M059J (cell line): ENCODE measurements at places on chromosomes 6 and 20. TPM values are rescaled to one million over a fixed set of nuclear protein-coding genes. Genes with fewer than 3 reads are reported as not detected.

GRCh38 chr6:148001844-148002642, 340.6 kb upstream of the SASH1 start:
- DNase-seq, result no peak

DNA sequence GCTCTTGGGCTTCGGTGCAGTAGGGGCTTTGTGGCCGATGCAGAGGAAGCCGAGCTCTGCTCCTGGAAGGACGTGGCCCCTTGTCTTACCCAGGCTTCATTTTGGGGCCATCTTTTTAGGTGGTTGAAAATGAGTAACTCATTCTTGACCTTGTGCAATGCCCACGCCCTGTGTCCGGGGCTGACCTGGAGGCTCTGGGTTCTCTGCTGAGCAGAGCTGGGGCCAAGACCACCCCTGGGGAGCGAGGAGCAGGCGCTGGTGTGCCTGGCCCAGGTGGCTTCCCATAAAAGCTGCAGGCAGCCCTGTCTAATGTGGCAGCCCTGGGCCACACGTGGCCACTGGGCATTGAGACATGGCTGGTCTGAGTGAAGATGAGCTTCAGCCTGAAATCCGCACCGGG, 25.7 kb downstream of the NTSR1 start:
- DNase-seq, result no peak

GRCh38 chr6:129645830-129646579, 64.0 kb downstream of the ARHGAP18 start:
- no peak for DNase-seq

GRCh38 chr6:36752886-36753506, 55.4 kb downstream of the RAB44 start:
- DNase-seq, result peak; percentile 39

DNA sequence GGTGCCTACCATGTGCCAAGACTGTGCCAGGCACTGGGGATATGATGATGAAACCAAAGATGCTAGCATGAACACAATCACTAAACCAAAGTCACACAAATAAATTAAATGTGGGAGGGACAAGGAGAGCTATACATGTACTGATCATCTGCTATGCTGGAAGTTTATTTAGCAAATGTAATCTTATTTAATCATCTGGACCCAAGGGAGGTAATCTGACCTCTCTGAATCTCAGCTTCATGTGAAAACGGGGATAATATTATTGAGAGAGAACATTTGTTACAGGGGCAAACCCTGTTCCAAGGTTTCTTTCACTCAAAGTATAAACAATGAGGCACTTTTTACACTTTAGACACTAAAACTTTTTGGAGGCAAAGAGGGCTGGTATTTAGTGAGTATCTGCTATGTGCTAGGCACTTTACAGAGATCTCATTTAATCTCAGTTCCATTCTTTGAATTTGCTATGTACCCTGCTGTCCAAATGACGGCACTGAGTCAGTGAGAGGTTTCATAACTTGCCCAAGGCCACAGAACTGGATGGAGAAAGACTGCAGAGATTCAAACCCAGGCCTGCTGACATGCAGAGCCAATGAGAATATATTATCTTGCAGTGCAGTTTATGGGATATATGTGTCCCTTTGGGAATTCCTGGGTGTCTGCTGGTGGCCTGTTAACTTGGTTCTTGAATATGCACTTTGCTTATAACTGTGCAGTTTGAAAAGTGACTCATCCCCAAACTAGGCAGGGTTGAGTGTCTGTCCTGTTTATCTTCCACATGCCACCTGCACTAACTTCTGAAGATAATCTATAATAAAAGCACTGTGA, 3.3 kb upstream of the ASXL1 start:
- peak; percentile 95 for DNase-seq

DNA sequence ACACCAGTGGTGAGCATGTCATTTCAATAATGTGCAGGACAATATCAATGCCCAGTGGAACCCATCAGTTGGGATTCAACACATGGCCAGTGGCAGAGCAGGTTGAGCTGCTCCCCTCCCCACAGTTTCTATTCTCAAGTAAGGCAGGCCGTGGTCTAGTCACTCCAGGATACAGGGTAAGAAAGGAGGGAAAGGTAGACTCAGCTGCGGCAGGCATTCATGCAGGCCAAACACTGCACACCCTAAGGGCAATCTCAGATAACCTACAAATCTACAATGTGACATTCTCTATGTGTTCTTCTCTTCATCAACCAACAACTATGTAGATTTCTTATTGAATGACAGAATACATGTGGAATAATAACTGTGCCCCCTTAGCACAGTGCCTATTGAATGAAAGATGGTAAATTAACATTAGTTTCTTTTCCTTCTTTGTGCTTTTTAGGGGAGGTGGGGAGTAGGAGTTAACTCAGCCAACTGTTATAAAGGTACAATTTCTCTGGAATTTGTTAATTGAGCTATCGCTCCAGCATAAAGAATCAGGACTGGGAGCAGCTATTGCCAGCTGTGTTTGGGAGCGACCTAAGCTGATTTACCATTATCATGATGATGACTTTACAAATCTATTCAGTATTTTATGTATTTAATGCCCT, 89.7 kb downstream of the FAM50B start:
- DNase-seq, result no peak

- no peak for DNase-seq
Observed at GRCh38 chr6:8343600-8343999, 91.7 kb downstream of the SLC35B3 start.

DNA sequence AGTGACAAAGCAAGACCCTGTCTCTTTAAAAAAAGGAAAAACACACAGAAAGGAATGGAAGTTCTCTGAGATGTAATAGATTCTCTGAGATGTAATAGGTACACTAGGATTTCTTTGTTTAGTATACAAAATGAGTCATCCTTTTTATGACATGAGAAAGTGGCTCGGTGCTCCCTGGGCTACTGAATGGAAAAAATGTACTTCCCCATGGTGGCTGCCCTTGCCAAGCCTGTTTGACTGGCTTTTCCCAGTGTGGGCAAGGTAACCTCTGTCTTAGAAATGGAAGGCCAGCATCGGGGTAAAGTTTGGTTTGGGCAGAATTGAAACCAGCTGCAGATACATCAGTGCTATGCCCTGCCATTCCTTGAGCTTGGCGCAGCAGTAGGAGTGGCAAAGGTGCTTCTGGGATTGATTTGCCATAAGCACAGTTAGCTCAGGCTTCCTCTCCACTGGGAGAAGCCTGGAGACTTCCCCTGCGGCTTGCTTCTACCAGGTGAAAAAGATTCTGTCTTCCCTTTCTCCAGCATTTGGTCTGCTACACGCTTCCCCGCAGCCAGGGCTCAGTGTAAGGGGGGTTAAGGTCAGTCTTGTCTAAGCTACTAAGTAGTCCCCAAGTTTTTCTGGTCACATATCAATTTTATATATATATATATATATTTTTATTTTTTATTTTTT, 24.5 kb downstream of the ARFGEF2 start:
- peak; percentile 89 for DNase-seq

DNA sequence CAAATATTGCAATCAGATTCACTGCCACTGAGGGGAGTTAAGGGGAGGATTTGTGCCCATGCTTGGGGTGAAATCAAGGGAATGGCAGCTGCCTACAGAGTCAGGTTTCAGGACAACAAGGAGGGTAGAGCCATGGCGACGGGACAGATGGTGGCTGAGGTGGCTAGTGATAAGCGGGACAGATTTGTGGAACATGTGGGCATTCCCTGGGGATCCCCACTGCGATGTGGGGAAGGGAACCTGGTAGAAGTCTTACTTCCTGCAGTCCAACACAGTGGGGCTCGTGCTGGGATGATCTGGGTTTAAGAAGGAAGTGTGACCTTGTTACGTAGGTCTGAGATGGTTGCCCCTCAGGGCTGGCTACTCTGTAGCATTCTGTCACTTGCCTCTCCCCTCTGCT, 292.0 kb upstream of the JARID2 start:
- no peak for DNase-seq

DNA sequence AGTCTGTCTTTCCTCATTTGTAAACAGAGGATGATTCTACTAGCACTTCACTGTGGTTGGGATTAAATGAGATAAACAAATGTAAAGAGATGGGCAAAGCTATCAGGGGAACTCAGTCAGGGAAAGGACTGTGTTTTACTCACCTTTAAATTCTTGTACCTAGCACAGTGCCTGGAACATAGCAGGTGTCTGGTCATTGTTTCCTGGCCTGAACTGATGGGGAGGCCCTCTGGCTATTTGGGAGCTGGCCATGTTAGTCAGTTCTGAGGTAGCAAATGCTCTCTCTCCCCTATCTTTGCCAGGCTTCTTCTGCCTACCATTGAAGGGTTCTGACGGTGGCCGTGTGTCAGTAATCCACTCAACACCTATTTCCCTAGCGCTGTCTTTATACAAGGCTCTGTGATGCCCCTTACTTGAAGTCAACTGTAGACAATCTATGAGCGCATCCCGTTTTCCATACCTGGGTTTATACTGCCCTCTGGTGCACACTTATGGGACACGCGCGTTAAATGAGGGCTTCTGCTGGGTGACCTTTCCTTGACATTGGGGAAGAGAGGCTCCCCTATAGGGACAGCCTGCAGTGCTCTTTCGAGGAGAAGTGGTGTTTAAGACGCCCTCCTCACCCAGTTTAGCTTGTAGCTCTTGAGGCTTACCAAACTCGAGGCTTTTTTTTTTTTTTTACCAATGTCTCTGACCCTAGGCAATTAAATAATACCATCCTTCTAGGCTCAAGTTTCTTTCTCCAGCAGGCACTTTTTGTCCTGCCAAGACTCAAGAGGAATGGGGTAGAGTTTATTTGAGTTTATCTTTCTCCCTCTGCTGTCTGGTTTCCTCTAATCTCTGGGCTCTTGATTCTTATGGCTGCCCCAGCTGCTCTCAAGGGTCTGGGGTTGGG, 4.0 kb upstream of the SPATS1 start:
- DNase-seq, result peak; percentile 68

DNA sequence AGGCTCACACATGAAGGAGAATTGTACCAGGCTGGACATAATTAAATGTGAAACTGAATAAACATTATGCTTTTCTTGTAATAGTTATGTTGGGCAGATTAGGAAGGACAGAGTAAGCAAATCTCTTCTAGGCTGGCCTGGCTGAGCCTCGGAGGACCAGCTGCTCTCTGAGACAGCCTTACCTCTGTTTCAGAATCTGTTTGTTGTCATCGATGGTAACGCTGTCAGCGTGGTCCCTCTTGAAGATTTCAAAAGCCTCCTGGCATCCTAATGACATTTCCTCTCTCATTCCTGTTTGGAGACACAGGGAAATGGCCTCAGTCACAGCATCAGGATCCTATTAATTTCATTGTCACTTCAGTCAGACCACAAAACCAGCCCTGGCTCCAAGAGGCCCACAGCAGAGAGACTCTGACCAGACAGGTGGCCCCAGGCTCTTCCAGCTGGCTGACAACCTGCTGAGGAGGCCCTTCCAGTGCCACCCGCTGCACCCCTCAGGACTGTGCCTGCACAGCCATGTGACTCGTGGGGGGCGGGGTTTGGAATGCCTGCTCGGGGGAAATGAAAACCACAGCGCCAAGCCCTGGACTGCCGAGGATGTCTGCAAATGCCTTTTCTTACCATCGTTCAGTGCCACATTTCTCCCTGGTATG, 108.5 kb upstream of the KCNK16 start:
- DNase-seq, result peak; percentile 82

DNA sequence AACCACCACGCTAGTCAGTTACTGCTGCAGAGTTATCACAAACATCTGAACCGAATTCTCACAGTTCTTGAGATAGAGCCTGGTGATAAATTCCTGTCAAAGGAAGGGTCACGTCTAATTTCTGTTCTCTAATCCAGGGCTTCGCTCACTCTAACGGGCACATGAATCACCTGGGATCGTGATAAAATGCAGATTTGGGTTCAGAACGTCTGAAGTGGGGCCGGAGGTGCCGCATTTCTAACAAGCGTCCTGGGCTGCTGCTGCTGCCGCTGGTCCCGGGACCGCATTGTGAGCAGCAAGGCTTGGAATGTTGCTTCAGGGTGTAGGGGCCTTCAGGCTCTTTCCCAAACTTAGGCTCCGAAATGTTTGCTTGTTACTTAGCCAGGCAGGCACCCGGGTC, 264.1 kb downstream of the CDC5L start:
- DNase-seq, result peak; percentile 82

DNA sequence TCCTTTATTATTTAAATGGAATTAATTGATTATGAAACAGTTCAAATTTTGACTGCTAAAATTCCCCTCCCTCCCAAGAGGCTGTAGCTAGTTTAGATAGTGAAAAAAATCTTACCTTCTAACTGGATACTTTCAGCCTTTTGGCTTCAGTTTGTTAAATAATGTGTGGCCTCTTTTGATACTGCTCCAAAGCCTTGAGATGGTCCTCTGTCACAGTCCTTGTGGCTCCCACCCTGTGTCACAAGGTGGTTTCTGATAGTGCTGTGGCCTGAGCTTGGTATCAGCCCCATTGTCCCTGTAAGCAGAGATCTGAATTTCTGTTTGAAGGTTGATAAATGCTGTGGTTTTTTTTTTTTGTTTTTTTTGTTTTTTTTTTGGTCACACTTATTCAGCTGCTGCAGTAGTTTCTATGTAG, 20.8 kb downstream of the PANK2 start:
- DNase-seq, result no peak

DNA sequence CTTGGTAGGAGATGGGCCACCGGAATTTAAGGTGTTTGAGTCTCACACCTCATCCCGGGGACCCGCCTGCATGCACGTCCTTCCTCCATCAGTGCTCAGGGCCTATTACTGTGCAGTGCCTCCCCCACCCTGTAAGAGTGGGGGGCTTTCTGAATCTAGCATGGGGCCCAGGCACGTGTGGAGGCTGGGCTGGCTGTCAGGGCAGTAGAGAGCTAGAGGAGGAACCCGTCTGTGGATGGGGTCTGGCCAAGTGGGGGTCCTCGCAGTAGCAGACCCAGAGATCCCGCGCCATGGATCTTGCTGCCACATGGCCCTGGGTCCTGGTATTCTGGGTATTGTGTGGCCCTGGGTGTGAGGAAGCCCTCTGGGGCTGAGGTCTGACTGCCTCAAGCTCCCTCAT, 42.9 kb downstream of the SRC start:
- DNase-seq, result no peak

DNA sequence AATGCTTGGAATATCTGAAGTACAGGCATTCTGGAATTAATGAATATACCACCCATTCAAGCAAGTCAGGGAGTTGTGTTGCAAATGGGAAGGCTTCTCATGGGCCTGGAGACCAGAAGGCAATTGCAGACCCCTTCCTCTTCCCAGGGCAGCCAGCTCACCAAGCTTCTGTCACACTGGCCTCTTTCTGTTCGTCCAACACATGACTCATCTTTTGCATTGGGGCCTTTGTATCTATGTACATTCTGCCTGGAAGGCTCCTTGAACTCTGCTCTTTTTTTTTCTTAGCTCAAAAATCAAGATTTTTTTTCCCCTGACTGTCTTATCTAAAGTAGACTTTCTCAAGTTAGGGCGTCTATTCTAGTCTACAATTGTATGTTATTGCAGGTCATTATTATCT, 132.9 kb upstream of the MYLIP start:
- DNase-seq, result peak; percentile 20

UBD gene
- 0.17 TPM in 1 of 2 replicates, not detected in the other for total RNA-seq

NHLRC1 gene
- total RNA-seq, result 1.9 and 3.4 TPM in 2 replicates

RAB32 gene
- 91.6 and 101 TPM in 2 replicates for total RNA-seq

HLA-DQA1 gene
- total RNA-seq, result not detected in 2 replicates

MAFB gene
- total RNA-seq, result 4.2 and 7.4 TPM in 2 replicates

THBD gene
- 31.5 and 45.2 TPM in 2 replicates for total RNA-seq

PAK5 gene
- 0.05 and 0.10 TPM in 2 replicates for total RNA-seq

DEFB123 gene
- not detected in 2 replicates for total RNA-seq

JPH2 gene
- total RNA-seq, result 16.4 and 39.3 TPM in 2 replicates

ZBP1 gene
- total RNA-seq, result 3.0 and 5.2 TPM in 2 replicates

COX4I2 gene
- not detected in 2 replicates for total RNA-seq

ADISSP gene
- 26.8 and 39.1 TPM in 2 replicates for total RNA-seq
